ENCODE measurements at places on chromosomes 6 and 20.

DNA sequence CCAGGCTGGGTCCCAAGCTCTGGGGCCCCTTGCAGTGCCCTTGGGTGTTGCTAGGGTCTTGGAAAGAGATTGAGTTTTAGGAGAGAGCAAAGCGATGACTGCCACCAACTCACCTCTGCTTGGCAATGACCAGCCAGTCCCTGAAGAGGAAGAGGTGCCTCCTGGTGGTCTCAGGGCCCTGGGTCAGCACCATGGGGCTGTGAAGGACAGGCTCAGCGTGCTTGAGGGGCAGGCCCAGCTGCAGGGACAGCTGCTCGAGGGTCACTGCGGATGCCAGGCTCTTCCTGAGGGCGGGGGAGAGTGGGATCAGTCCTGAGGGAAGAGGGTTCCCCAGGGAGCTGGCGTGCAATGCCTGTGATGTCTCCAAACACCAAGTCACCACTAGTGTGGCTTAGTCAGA, 50.8 kb upstream of the TAGAP start:
- H3K4me1 ChIP-seq: peaks cover 50% of the 10 kb centered on the region
- H3K27me3 ChIP-seq: no peaks in the 10 kb centered on the region
- DNase-seq: no peak
- H3K36me3 ChIP-seq: no peaks in the 10 kb centered on the region
- no peak overlapping the region for H3K4me3 ChIP-seq

DNA sequence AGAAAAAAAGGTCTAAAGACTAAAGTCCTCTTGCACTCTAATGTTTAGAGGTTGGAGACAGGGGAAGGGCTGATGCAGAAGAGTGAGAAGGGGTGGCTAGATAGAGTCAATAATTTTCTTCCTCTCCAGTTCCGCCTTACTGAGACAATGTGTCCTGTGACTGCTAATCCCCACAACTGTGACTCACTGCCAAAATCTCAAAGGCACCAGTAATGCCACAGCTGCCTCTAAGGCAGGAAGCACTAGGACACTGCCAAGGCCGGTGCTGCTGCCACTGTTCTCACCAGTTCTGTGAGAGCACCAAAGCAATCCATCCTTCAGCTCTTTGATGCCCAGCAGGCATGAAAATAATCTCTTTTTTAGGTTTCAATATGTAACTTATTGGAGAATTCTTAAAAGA, 701.9 kb upstream of the MAP3K7 start:
- H3K27ac ChIP-seq: no peak overlapping the region
- no peak overlapping the region for H3K4me3 ChIP-seq
- no peaks in the 10 kb centered on the region for H3K4me1 ChIP-seq

- H3K27ac ChIP-seq: no peak overlapping the region
- H3K4me3 ChIP-seq: no peak overlapping the region
- DNase-seq: no peak
- H3K27me3 ChIP-seq: no peaks in the 10 kb centered on the region
Observed at GRCh38 chr20:9331707-9332435, 182.5 kb upstream of the LAMP5 start.

- no peaks in the 10 kb centered on the region for H3K4me1 ChIP-seq
- H3K27me3 ChIP-seq: no peaks in the 10 kb centered on the region
- H3K36me3 ChIP-seq: no peaks in the 10 kb centered on the region
- H3K4me3 ChIP-seq: no peak overlapping the region
- DNase-seq: no peak
Observed at GRCh38 chr6:152723398-152723797, 25.7 kb downstream of the MYCT1 start.

- H3K27me3 ChIP-seq: no peaks in the 10 kb centered on the region
- H3K4me3 ChIP-seq: no peak overlapping the region
- H3K27ac ChIP-seq: no peak overlapping the region
- DNase-seq: no peak
- H3K36me3 ChIP-seq: no peaks in the 10 kb centered on the region
Observed at GRCh38 chr20:1778338-1778737, 116.9 kb upstream of the SIRPA start.

GRCh38 chr6:138078491-138078890, 28.7 kb downstream of the PERP start:
- no peaks in the 10 kb centered on the region for H3K4me1 ChIP-seq
- DNase-seq: no peak
- H3K27me3 ChIP-seq: no peaks in the 10 kb centered on the region
- no peak overlapping the region for H3K4me3 ChIP-seq
- H3K36me3 ChIP-seq: no peaks in the 10 kb centered on the region

- H3K27ac ChIP-seq: no peak overlapping the region
- H3K27me3 ChIP-seq: no peaks in the 10 kb centered on the region
- DNase-seq: no peak
- no peak overlapping the region for H3K4me3 ChIP-seq
- peaks cover 7% of the 10 kb centered on the region for H3K36me3 ChIP-seq
Observed at GRCh38 chr6:136609873-136610706, 59.9 kb upstream of the MAP7 start.

DNA sequence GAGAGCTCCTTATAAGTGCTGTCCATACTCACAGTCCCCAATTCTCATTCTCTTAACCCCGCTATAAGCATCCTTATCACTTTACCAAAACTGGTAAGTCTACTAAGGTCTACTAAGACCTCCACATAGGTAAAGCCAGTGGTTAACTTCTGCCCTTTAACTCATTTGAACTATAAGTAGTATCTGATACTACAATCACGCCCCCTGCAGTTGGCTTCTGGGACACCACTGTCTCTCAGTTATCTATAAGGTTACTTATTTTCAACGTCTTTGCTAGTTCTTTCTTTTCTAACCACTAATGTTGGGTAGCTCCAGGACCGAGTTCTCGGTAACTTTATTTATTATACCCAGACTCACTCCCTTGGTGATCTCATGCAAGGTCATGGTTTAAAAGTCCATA, 142.6 kb downstream of the ARHGAP18 start:
- DNase-seq: no peak
- H3K36me3 ChIP-seq: no peaks in the 10 kb centered on the region
- no peaks in the 10 kb centered on the region for H3K4me1 ChIP-seq
- no peaks in the 10 kb centered on the region for H3K27me3 ChIP-seq

DNA sequence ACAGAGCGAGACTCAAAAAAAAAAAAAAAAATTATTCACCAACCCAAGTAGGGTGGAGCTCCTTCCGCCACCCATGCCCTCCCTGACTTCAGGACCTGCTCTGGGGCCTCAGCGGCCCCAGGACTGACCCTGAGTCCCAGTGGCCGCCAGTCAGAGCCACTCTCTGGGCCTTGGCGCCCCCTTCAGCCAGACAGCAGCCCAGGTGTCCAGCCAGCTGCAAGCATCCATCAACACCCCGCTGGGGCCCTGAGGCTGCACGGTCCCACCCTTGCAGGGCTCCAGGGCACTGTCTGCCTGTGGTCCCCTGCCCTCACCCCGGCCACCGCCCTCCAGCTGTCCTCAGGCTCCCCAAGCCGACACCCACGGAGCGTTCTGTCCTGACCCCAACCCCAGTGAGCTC, 11.4 kb upstream of the KCNQ2 start:
- H3K27ac ChIP-seq: no peak overlapping the region
- DNase-seq: no peak
- no peaks in the 10 kb centered on the region for H3K27me3 ChIP-seq
- no peaks in the 10 kb centered on the region for H3K4me1 ChIP-seq

- no peak for DNase-seq
- no peaks in the 10 kb centered on the region for H3K27me3 ChIP-seq
- H3K27ac ChIP-seq: no peak overlapping the region
- peaks cover 5% of the 10 kb centered on the region for H3K4me1 ChIP-seq
Observed at GRCh38 chr6:3031857-3032640, 32.4 kb downstream of the NQO2 start.

DNA sequence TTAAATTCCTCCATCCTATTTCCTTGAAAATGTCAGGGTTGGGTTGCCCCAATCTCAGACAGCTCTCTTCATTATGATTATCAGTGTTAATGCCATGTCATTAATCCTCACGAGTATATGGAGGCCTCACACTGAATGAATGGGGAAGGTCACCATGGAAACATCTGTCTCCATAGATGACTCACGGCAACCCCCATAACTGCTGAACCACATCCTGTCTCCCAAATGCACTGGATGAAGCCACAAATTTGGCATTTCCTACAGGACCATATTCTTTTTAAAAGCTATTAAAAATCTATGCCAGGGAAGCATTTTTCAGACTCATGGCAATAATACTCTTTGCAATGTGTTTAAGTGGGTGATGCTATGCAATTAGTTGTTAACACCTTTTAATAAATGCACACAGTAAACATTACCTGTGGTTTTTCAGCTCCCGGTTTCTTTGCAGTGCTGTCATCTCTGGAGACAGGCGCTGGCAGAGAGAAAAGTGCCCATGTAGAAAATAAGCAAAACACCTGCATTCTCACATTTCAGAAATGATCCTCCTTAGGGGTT, 80.1 kb upstream of the PTPRK start:
- no peaks in the 10 kb centered on the region for H3K4me1 ChIP-seq
- H3K36me3 ChIP-seq: no peaks in the 10 kb centered on the region
- H3K27ac ChIP-seq: no peak overlapping the region
- no peaks in the 10 kb centered on the region for H3K27me3 ChIP-seq
- no peak overlapping the region for H3K4me3 ChIP-seq
- no peak for DNase-seq

GRCh38 chr6:107712665-107713551, 111.2 kb downstream of the SCML4 start:
- peaks cover 67% of the 10 kb centered on the region for H3K4me1 ChIP-seq
- H3K4me3 ChIP-seq: peak overlapping the region; percentile 40
- no peak for DNase-seq
- no peaks in the 10 kb centered on the region for H3K27me3 ChIP-seq
- no peak overlapping the region for H3K27ac ChIP-seq
- peaks cover under 1% of the 10 kb centered on the region for H3K36me3 ChIP-seq

- H3K27me3 ChIP-seq: no peaks in the 10 kb centered on the region
- peak; percentile 73 for DNase-seq
- H3K4me3 ChIP-seq: peak overlapping the region; percentile 72
- H3K27ac ChIP-seq: peak overlapping the region; percentile 87
Observed at GRCh38 chr20:58888521-58889333, 36.2 kb downstream of the GNAS start.

DNA sequence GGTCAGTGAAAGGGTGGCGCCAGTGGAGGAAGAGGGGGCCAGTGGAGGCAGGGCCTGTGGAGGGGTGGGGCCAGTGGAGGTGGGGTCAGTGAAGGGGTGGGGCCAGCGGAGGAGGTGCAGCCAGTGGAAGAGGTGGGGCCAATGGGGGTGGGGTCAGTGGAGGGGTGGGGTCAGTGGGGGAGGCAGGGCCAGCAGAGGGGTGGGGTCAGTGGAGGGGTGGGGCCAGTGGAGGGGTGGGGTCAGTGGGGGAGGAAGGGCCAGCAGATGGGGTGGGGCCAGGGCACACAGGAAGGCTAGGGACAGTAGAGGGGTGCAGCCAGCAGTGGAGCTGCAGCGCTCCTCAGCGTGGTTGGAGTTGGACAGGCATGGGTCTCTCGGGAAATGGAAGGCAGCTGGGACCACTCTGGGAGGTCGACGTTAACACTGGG, 18.7 kb downstream of the ADRM1 start:
- no peaks in the 10 kb centered on the region for H3K4me1 ChIP-seq
- DNase-seq: no peak

DNA sequence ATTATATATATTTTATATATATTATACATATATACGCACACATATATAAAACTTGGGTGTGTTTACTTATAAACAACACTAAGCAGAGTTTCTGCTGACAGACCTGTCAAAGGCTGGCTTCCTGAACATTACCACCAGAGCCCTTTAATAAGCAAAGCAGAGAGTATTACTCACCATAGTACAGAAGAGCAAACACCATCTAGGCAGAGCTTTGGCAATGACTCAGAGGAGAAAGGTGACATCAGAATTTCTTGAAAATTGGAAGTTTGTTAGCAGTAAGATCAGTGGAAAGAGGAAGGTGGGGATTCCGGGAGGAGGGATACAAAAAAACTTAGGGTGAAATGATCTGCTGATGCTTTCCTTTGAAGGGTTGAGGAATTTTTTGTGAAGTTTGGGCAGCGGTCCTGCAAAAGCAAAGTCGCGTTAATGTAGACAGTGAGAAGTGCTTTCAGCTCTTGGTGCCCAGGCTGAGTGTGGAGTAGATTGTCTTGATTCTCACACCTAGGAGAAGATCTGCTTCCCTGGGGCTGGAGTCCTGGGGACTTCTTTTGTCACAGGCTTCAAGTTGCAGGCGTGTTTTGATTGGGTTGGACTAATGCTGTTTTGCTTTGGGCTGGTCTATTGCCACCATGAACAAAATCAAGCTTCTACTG, 109.6 kb upstream of the BACH2 start:
- no peaks in the 10 kb centered on the region for H3K27me3 ChIP-seq
- H3K4me3 ChIP-seq: no peak overlapping the region
- H3K4me1 ChIP-seq: peaks cover 28% of the 10 kb centered on the region
- no peak for DNase-seq
- H3K36me3 ChIP-seq: no peaks in the 10 kb centered on the region

DNA sequence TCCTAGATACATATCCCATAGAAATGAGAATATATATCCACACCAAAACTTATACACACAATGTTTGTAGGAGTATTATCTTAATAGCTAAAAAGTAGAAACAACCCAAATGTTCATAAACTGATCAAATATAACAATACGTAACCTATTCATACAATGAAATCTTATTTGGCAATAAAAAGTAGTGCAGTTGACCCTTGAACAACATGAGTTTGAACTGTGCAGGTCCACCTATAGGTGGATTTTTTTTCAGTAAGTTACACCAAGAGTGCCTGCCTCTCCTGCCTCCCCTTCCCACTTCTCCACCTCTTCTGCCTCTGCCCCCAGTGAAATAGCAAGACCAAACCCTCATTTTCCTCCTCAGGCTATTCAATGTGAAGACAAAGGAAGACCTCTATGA, 95.2 kb downstream of the AHI1 start:
- no peak overlapping the region for H3K27ac ChIP-seq
- H3K4me1 ChIP-seq: no peaks in the 10 kb centered on the region
- DNase-seq: no peak

DNA sequence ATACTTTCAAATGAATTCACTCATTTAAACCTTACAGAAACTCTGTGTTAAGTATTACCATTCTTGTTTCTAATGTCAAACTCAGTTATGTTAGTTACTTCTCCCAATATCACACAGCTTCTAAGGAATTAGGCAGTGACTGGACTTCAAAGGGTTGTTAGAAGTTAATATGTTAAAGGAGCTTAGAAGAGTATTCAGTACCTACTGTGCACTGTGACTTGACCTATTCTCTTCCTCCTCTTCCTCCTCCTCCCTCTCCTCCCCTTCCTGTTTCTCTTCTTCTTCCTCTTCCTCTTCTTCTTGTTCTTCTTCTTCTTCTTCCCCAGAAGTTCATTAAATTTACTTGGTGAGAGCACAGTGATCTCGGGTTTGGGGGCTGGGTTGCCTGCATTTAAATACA, 325.6 kb upstream of the SLC35B3 start:
- H3K4me3 ChIP-seq: no peak overlapping the region
- no peaks in the 10 kb centered on the region for H3K27me3 ChIP-seq
- H3K4me1 ChIP-seq: no peaks in the 10 kb centered on the region
- DNase-seq: no peak

DNA sequence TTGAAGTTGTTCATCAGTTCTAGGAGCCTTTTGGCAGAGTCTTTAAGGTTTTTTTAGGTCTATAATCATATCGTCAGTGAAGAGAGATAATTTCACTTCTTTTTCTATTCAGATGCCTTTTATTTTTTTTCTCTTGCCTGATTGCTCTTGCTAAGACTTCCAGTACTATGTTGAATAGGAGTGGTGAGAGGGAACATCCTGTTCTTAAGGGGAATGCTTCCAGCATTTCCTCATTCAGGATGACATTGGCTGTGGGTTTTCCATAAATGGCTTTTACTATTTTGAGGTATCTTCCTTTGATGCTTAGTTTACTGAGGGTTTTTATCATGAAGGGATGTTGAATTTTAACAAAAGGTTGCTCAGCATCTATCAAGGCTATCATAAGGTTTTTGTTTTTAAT, 109.5 kb downstream of the CLVS2 start:
- H3K27ac ChIP-seq: no peak overlapping the region
- DNase-seq: no peak
- no peaks in the 10 kb centered on the region for H3K4me1 ChIP-seq
- H3K27me3 ChIP-seq: no peaks in the 10 kb centered on the region
